ENCODE measurements at places on chromosomes 2 and 18.

DNA sequence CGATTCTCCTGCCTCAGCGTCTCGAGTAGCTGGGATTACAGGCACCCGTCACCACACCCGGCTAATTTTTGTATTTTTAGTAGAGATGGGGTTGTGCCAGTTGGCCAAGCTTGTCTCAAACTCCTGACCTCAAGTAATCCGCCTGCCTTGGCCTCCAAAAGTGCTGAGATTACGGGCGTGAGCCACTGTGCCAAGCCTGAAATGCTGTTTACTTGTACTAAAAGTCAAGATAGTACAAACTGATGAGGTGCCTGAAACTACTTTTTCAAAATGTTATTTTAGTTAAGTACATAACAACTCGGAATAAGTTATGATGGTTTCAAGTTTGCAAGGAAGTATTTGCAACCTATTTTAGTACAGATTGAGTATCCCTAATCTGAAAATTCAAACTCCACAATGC lies 85.7 kb downstream of the CEP192 start:
- DNase-seq, result no peak

GRCh38 chr2:45141883-45142866 lies 132.9 kb upstream of the SIX2 start:
- no peak for DNase-seq

DNA sequence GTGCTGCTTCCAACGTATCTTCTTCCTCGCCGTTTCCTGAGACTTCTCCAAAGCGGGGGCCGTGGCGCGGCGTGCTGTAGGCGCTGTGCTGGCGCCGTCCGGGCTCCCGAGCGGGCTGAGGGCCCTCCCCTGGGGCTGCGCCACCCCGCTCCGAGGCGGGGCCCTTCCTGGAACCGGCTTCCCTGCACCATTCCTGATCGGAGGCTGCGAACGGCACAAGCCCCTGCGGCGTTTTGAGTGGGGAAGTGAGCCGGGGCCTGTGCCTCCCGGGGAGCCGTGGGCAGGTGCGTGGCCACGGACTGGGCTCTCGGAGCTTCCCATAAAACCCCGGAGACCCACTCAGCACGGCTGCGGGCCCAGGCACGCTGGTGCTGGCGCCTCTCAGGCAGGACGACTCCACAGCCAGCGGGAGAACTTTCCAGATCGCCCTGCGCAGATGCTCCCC lies 74.7 kb downstream of the PSMG2 start:
- DNase-seq, result no peak

DNA sequence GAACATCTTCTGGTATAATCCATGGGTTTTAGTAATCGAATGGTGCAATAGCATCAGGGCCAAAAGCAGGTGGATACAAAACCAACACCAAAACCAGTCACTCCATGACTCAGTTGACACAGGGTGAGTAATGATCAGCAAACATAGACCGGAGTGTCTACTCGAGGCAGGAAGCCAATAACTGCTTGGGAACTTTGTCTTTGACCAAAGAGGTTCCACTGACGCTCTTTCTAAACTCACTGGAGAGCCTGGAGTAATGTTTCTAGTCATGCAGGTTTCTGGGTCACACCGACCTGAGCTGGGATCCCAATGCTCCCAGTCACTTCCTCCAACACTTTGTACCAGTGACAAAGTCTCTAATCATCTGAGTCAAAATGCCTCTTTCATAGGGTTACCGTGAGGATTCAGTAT lies 30.9 kb downstream of the MREG start:
- peak; percentile 84 for DNase-seq

- DNase-seq, result no peak
These were observed 323.2 kb upstream of the SLC39A10 start for GRCh38 chr2:195333869-195334268.

DNA sequence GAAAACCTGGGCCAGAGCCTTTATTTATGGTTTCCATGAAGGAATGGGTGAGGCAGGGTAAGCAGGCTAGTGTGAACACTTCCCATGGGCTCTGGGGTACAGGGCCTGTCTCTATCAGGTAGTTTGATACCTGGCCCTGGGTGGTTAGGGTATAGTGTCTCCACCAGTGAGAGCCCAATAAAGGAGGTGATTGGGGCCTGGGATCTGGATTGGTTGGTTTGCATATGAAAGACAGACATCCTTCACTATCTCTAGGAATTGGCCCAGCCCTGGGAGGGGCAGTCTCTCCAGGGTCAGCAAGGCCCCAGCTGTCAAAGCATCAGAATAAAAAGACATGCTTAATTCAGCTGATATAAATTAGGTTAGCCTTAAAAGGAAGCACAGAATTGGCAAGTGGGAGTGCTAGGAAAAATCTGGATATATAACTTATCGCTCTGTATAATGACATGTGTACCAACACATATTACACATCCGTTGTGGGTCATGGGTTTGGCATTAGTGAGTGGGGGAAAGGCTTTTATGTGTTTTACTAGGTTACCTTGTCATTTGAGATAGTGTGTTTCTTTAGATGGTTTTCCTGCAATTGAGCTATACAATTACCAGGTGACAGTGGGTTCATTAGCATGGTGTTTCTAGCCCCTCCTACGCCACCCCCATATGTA lies 18.5 kb upstream of the TMEM178A start:
- no peak for DNase-seq

DNA sequence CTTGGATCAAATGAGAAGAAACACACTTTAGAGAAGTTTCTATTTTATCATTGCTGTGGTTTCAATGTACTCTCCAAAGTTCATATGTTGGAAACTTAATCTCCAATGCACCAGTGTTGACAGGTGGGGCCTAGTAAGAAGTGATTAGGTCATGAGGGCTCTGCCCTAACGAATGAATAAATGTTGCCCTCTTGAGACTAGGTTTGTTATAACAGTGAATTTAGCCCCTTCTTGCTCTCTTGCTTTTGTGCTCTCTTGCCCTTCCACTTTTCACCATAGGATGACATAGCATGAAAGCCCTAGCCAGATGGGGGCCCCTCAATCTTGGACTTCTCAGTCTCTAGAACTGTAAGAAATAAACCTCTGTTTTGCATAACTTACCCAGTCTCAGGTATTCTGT lies 664.8 kb downstream of the DCC start:
- no peak for DNase-seq

DNA sequence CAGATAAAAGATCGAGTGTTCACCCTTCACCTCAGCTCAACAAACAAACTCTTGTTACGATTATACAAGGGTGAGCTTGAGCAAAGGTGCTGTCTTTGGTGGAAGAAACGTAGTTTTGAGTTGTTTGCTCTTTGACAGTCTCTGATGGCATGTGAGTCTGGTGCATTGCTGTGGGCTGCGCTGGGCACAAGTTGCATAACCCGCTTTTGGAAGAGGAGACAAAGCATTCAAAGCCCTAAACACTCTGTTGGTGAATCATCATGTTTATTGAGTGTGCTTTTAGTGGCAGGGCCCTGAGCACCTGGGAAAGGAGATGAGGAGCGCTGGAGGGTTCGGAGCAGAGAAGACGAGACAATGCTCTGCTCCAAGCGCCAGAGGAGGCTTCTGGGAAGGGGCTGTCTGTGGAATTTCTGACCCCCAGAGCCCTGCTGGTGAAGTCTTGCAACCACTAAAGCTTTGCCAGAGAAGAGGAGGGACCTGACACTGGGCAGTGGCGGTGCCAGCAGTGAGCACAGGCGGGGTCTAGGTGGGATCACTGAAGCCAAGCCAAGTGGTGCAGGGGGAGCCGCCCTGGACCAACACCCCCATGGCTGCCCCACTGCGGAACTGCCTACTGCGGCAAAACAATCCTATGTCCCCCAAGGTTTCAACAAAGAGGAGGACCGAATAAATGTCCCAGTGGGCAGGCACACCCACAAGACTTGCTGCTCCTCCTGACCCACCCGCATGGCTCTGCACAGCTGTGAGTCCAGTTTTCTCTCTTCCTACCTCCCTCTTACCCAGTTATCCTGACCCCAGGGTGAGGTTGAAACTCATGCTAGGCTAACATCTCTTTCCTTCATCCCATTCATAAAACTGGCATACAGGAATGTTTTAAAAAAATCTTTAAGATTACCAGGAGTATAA lies 64.0 kb downstream of the TNFRSF11A start:
- no peak for DNase-seq

GRCh38 chr2:147683380-147683779 lies 161.4 kb upstream of the ACVR2A start:
- DNase-seq, result no peak

- no peak for DNase-seq
These were observed 856.6 kb upstream of the VRK2 start for GRCh38 chr2:57190007-57190406.

DNA sequence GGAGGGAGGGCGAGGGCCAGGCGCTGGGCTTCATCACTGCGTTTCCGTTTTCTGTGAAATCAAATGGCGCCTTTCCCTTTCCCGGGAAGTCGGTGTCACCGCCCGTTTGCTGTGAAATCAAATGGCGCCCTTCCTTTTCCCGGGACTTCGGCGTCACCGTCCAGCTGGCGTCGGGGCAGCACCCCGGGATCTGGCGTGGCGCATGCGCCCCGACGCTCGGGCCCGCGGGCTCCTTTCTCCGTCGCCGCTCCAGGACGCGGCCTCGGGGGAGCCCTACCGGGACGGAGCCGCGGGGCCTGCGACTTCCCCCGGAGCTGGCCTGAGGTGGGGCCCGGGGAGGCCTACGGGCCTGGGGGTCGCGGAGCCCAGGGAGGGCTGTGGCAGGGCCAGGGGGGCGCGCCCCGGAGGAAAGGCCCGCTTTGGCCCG lies at the start of gene FAM228A:
Gene FAM228A (plus strand): TSS at position 203 of the 427 bp plus-strand sequence. CDS start 428 bp downstream, outside the sequence.
- no peak for DNase-seq

DNA sequence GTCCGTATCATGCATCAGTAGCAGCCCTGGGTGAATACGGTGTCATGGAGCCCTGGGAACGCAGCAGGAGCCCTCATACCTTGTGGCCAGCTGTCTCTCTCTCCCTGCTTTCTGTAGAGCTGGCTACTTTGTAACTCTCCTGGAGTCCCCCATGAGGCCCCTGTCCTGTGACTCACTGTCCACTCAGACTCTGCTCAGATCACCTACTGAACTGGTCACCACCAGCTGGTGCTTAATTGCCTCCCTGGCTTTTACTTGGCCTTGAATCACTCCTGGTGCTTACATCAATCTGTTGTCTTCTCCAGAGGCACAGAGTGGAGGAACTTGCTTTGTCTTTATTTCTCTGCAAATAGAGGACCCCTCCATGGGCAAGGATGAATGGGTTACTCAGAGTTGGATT lies 172.7 kb downstream of the HRH4 start:
- DNase-seq, result no peak

DNA sequence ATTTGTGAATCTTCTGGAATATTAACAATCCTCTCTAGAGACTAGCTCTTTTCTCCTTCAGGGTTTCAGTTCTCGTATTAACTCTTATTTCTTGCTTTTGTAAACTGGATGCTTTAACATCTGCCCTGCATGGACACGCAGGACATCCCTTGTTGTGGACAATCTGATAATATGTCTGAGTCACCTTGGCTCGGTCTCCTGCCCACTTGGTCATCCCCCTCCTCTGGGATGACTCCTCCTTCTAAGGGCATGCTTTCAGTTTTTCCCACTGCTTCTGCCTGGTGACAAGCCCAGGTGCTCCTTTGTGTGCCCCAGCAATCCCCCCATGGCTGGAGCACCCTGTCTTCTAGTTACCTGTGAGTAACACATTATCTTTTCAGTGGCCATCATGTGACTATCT lies 460.5 kb downstream of the DSC3 start:
- no peak for DNase-seq

- peak; percentile 26 for DNase-seq
These were observed 36.0 kb downstream of the SKA1 start for GRCh38 chr18:50410894-50411293.

DNA sequence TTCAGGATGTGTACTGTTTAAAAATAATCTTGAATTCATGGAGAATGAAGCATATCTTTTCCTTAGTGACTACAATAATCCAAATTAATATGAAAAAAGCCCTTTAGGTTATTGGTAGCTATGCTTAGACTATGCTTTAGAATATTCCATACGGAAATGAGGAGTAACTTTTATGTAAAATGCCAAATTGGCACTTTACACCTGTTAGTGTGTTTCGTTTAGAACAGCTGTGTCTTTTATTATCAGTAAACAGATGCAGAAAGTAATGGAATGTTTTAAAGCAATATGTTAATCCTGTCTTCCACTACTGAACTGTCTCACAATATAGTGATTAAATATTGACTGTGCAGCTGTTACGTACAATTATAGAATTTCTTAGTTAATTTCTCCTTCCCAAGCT lies 129.6 kb downstream of the PMS1 start:
- no peak for DNase-seq

DNA sequence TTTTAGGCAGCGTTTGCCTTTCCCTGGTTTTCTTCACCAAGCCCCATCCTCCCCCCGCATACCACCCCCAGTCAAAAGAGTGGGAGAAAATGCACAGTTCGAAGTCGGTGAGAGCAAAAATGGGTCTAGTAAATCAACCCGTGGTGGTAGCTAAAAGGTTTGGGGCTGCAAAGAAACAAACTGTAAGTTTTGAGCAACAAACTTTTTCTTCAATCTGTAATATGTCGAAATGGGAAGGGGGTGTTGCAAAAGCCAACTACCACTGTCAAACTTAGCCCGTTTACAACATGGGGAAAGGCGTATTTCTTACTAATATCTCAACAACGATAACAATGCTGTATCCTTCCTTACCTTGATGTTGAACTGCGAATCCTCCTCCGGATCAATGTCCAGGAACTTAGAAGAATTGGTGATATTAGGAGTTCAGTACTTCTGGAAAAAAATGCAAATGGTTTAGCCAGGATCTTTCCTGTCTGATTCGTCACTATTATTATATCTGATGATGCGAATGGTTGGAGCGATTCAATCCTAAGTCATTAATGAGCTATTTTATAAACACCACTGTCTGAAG lies 2.4 kb upstream of the SATB2 start:
- DNase-seq, result no peak

DNA sequence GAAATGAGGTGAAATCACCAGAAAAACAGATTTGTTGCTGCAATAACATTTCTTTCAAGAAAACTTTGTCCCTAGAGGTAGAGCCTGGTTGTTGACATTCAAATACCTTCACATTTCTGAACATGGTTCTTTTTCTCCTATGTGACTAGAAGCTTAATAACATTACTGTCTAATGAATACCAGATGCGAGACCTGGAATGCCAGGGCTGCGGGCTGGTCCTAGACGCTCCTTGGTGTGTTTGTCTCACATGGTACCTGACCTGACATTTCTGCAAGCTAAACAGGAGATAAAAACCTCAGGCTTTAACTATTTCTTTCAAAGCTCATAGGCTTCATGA lies 38.5 kb downstream of the ACKR3 start:
- DNase-seq, result no peak

DNA sequence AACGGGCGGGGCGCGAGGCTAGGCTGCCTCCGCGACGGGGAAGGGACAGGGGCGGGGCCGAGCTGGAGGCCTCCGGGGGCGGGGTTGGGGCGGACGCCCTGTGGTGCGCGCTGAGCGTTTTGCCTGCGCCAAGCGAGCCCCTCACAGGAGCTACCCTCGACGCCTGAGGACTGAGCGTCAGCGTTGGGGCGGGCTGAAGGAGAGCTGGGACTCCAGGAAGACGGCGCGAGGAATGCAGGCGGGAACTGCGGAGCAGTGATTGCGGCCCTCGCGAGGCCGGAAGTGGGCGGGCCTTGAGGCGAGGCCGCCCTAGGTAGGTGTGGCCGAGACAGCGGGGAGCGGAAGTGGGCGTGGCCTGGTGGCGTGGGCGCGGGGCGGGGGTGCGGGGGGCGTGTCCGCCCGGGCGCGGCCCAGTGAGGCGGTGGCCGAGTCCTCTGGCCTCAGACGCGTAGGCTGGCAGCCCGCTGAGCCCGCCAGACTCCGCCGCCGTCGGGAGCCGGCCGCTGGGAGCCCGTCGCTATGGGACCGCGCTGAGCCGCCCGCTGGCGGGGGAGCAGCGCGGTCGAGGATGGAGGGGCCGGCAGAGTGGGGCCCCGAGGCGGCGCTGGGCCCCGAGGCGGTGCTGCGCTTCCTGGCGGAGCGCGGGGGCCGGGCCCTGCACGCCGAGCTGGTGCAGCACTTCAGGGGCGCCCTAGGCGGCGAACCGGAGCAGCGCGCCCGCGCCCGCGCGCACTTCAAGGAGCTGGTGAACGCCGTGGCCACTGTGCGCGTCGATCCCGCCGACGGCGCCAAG lies at the start of the genes SEPTIN10 and SOWAHC:
Gene SEPTIN10 (minus strand): TSS at position 45 of the 793 bp plus-strand sequence. CDS start 139 bp downstream, outside the sequence.
Gene SOWAHC (plus strand): TSS at position 443 of the 793 bp plus-strand sequence. CDS start 126 bp downstream, at position 569.
- DNase-seq, result peak; percentile 98

Data from brain microvascular endothelial cell (primary cell).